Esophagus squamous epithelium (tissue), 5 donors: ENCODE measurements at places on chromosomes 2 and 18.

GRCh38 chr2:235050980-235051351 is 99.1 kb downstream of the SH3BP4 start:
- DNase-seq = peak; percentile 26

GRCh38 chr2:152198499-152198898 is 22.9 kb upstream of the STAM2 start:
- DNase-seq = no peak

GRCh38 chr2:205561441-205561840 is 120.9 kb upstream of the NRP2 start:
- no peak for DNase-seq

DNA sequence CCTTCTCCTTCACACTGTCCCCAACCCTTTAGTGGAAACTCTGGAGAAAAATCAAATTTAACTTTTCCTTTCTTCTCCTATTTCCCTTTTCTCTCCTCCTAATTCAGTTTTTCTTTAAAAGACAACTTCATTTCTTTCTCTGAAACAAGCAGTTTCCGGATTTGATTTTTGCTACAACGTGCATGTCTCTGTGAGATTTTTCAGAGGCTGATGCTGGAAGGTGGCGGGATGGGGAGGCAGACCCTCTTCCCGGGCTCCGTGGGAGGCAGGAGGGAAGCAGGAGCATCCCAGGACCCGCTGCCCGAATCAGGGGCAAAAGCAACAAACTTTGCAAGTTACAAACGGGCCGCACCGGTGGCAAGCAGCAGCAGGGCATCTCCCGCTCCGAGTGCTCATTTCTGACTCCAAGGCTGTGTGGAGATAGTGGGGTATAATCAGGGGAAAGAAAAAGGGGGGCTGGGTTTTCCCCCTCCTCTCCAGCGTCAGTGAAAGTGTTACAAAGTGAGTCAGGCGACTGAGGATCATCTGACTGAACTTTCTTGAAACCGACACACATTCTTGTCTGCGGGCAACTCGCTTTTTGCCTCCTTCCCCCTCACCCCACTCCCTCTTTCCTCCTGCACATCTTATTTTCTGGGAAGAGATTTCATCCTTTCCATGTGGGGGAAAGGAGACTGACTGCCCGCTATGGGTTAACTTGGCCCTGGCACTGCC is 6.4 kb downstream of the ZEB2 start:
- no peak for DNase-seq

DNA sequence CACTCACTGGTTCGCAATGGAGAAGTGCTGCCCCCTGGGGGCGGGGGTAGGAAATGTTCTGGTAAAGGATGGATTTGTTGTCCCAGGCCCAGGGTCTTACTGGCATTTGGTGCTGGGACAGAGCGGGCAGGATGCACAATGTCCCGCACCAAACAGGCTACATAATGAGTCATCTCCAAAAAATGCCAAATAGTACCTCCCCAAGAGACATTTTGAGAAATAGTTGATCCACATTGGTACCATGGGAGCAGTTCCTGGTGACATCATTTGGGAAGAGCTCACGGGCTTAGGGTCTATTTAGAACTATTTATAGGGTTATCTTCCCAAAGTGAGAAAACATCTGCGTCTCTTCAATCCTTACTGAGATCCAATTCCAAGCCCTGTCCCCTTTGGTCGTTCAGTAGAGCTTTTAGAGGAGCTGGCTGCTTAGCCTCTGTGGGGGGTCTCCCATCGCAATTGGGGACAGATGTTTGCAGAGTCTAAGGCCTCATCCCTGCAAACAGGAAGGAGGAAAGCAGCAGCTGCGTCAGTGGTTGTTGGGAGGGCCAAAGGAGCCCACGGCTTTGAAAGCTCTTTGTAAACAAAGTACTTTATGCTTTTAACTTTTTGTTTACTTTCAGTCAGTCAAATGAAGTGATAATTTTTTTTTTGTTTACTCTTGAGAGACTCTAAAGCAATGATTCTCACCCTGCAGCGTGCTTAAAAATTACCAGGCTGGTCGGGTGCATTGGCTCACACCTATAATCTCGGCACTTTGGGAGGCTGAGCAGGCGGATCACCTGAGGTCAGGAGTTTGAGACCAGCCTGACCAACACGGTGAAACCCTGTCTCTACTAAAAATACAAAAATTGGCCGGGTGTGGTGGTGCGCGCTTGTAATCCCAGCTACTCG is 49.3 kb downstream of the GREB1 start:
- DNase-seq = no peak
